Smooth muscle cell of the brain vasculature (primary cell): ENCODE measurements at places on chromosomes 7 and 10.
A peak's percentile ranks its signal among the peaks of the same experiment; 100 is the strongest.

DNA sequence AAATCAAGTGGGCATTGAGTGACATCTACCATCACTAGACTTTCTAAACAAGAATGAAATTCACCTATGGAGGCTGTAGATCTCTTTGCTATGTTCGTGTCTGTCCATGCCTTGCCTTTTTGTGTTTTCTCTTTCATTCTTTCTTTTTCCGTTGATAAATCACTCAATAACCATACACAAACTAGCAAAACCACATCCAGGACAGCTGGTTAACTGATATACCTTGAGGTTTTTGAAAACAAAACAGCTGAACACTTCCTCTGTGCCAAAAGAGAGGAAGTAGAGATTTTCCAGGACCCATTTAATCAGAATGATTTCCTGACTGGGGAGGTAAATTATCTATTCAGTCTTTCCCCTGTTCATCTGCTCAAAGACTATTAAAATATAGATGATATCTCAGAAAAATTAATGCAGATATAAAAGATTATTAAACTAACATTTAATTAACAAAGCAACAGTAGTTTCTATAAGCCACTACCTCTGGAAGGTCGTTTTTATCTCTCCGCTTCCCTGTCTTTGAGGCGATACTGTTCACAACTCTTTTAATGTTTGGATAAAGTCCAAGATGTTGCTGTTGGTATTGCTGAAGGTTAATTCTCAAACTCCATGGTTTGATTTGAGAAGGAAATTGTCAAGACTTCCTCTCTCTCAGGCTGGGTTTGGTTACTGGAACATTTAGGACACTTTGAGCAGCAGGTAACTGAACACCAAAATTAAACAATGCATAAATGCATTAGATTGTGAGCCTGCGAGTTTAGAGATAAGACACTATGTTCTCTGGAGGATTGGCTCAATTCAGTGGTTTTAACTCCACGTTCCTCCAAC lies 24.4 kb upstream of the C10orf67 start:
- no peak for DNase-seq

DNA sequence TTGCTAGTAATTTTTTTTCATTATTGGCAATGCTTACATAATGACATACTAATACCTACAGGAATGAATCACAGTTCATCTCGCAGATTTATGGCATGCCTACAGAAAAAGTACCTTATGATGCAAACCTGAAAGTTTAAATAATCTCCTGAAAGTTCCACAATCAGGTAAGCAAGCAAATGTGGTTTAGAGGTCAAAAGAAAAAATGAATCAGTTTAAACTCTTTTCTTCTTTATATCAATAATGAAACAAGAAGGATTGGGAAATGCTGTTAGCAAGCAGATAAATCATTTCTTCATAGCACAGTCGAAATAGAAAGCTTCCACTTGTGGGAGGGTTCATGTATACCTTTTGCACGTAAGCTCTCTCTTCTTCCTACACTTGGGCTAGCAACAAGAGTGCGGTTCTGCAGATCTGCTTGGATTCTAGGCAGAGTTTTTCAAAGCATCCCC lies 53.7 kb upstream of the MTPN start:
- DNase-seq, result no peak

GRCh38 chr10:62081341-62082270 lies 180.1 kb downstream of the ARID5B start:
- DNase-seq, result no peak

DNA sequence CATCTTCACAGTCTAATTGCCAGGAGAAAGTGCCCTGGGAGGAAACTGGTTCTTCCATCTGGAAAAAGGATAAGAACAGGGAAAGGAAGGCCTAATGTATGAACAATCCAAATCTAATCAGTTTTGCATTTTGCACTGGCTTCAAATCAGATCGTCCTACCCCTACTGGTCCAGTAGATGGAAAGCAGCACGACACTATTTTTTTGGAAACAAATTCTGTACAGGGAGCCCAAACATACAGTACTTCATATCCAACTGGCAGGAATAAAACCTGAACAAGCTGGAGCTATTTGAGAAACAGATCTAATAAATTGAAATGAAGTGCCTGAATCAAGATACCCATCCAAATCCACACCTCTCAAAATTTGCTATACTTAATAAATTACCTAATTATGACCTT lies 36.5 kb downstream of the ETV1 start:
- DNase-seq, result no peak

- no peak for DNase-seq
Observed at GRCh38 chr10:32205670-32206069, 141.3 kb downstream of the EPC1 start.

DNA sequence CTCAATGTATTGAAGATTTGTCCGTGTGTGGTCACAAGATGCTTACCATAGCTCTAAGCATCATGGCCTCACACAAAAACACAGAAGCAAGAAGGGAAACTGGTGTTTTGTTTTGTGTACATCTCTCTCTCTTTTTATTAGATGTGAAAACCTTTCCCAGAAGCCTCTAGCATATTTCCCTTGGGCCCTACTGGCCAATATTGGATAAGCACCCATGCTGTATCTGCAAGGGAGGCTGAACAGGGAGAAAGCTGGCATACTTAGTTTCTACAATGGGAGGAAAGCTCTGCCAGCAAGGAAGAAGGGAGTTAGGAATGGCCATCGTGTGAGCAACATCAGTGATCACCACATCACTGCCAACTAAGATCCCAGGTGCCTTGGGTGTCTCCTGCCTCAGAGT lies 9.6 kb upstream of the NAMPT start:
- no peak for DNase-seq

- no peak for DNase-seq
Observed at GRCh38 chr10:16232441-16232840, 204.4 kb upstream of the PTER start.

- no peak for DNase-seq
Observed at GRCh38 chr10:106387063-106387462, 777.4 kb downstream of the SORCS1 start.

GRCh38 chr7:114062810-114063209 lies 144.0 kb upstream of the PPP1R3A start:
- no peak for DNase-seq

DNA sequence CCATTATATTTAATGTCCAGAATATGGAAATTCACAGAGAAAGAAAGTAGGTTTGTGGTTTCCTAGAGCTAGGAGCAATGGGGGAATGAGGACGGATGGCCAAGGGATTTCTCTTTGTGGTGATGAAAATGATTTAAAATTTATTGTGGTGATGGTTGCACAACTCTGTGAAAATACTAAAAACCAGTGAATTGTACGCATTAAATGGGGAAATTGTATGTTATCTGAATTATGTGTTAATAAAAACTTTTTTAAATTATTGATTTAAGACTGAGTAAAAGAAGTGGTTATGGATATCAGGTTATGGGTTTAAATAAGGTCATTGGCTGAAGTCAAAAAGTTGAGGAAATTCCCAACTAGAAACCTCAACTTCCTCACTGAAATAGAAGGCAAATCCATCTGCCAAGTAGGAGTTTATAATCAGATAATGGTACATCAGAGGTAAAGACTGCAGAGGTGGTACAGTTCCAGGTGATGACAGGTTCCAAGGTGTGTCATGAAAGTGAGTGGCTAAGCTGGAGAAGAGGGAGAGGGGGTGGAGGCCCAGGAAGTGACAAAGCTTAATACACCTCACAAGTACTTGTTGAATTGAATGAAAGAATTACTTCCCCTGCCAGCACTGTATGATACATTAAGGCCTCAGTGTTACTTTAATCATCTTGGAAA lies 68.9 kb upstream of the CCDC71L start:
- no peak for DNase-seq

GRCh38 chr7:79778786-79779770 lies 325.6 kb upstream of the MAGI2 start:
- no peak for DNase-seq

- no peak for DNase-seq
Observed at GRCh38 chr10:90204131-90204955, 503.0 kb downstream of the KIF20B start.

DNA sequence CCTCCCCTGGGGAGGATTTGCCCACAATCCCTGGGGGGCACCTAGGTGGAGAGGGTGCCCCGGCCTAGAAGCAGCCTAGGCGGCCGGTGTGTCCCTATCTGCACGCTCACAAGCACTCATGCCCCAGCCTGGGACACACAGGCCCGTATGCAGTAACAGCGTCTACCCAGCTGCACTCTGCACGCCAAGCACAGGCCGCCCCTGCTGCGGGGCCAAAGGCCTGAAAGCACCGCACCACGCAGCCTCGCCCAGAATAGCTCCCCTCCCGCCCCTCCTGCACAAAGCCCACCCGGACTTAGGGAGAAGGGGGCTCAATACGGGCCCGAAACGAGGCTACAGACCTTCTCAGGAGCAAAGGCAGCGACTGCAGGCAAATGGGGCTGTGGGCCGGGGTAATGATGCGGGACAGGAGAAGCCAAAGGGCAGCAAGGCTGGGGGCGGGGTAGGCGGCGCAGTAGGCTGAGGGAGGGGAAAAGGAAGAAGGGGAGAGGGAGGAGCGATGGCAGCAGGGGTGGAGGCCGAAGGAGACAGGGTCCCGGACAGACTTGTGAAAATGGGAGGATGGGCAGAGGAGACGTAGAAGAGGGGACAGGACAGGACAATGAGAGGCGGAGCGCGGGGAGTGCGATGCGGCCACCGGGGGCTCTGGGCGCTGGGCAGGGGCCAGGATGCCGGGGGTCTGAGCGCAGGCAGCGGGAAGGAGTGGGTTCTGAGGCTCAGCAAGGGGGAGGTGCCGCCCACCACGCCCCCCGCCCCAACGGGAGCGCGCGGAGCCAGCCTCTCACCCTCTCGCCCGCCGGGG lies 544 bp downstream of the GPRIN2 start:
- no peak for DNase-seq

DNA sequence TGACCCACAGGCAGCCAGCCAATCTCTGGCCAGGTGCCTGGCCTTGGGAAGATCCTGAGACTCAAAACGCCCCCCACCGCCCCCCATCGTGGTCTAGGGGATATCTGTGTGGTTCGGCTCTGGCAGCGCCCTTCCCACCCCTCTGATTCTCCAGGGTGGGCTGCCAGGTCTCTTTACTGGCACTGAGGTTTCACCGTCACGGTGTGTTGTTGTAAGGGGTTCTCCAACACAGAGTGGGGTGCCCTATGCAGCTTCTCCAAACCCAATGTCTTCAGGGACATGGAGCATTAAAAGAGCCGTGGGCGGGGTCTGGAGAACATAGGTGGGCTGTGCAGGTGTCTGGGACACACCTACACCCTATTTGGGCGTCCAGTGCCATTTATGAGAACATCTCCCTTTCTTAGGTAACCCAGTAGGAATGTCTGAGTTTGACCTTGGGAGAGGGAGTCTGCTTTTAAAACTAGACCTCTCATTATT lies 1.5 kb downstream of the MAFK start:
- DNase-seq, result no peak

- DNase-seq, result no peak
Observed at GRCh38 chr7:12518920-12519681, 51.4 kb upstream of the SCIN start.

GRCh38 chr7:133957845-133958244 lies 169.3 kb upstream of the LRGUK start:
- DNase-seq, result no peak

- no peak for DNase-seq
Observed at GRCh38 chr7:64883113-64883905, 19.8 kb upstream of the ZNF273 start.

DNA sequence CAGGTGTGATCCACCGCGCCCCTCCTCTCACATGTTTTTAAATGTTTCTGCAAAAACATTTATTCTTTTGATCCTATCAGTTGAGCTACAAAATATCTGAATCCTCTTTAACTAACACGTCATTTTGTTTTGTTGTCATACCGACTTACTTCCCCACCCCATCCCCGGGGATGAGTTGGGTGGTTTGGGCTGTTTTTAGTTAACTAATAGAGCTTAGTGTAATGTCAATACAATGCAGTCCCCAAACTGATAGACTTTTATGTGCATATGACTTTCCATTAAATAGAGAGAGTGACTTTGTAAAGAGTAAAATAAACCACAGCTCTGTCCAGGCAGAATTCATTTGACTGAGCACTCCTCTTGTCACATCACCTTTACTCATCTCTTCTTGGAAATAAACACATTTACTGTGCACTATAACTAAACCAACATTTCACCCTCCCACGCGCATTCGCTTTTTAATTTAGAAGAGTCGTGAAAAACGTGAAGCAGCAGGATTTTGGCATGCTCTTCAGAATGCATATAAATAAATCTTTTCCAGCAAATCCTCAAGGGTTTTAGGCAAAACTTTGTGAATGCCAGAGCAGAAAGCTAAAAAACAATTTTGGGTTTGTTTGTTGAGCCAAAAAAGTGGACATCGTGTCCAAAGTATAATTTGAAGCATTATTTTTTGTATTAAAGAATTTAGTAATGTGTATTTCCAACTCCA lies 187.4 kb upstream of the MGMT start:
- DNase-seq, result no peak

DNA sequence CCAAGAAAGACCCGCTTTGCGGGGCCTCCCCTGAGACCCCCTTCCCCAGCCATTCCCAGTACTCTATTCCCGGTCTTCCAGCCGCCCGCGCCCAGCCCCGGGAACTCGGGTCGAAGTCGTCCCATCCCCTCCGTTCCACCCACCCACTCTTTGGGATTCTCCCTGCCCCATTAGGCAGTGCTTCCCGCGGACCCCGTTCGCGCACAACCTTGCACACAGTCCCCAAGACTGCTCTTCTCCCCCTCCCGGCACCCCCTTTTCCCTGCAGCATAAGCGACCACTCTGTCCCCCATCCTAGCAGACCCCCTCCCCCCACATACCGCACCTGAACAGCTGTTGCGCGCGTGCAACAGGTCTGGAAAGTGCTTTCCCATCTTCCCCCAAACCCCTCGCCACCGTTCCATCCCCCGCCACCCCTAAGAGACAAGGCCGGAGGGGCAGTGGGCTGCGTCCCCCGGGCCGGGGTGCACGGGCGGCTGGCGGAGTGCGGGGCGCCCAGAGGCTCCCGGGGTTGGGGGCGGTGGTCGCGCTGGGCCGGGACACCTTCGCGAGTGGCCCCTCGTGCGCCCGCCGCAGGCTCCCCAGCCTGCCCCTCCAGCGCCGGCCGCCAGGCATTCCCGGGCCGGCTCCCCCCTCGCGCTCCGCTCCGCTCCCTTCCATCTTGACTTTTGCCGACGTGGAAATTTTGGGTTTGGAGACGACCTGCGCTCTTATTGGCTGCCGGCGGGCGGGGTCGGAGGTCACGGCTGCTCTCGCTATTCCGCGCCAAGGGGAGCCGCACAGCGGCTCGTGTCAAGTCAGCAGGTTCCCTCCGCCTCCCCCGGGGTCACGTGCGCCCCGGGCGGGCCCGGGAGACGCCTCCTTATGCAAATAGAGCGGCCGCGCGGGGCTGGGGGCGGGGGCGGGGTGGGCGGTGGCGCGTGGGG lies 201.2 kb upstream of the NFE2L3 start:
- peak; percentile 9 for DNase-seq
